H54 (cell line): ENCODE measurements at places on chromosomes 2 and 18.

- peak; percentile 70 for DNase-seq
These were observed 42.6 kb upstream of the RAPGEF4 start for GRCh38 chr2:172693037-172693436.

DNA sequence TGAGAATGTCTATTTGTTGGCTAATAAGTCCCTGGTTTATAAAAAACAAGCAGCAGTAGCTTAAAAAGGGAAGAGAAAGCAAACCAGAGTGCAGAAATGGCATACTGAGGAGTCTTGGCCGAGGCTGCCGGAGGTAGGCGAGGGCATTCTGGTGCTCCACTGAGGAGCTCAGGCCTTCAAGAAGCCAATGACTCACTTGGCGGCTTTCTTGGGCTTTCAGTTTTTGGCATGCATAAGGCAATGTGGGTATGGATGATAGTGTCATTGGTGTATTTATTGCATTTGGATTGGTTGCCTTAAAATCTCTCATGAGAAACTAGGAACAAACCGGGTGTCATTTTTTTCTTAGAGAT is 119.6 kb upstream of the ARL5A start:
- DNase-seq = no peak

GRCh38 chr18:43079422-43079821 is 36.1 kb downstream of the RIT2 start:
- DNase-seq = no peak

DNA sequence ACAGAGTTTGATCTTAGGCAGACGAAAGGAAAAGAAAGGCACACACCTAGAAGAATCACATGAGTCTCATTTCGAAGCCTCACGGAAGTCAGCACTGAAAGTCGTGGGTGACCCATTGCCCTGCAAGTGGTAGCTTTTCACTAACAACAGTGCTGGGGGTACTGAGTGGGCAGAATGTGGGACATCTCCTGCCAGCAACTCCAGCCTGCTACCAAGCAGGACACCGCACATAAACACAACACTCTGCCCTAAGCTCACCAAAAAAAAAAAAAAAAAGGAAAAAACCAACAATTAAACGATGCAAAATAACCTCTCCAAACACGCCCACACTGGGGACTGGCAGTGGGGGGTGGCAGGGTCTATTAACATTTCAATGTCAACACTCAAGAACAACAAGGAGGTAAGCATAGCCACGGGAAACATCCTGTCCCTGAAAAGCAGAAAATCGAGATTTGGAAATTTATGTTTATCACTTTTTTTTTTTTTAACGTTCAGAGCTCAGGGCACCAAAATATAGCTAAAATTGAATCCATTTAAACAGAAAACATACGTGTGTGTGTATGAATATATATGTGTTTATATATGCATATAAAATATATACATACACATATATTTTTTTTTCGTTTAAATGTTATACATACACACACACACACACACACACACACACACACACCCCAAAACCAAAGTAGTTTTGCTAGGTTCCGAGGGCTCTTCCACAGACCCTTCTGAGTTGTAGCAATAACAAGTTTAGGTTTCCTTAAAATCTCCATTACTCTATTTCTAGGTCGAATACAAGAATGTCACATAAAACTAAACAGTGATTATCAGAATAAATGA is 2.2 kb downstream of the INO80D start:
- DNase-seq = no peak

DNA sequence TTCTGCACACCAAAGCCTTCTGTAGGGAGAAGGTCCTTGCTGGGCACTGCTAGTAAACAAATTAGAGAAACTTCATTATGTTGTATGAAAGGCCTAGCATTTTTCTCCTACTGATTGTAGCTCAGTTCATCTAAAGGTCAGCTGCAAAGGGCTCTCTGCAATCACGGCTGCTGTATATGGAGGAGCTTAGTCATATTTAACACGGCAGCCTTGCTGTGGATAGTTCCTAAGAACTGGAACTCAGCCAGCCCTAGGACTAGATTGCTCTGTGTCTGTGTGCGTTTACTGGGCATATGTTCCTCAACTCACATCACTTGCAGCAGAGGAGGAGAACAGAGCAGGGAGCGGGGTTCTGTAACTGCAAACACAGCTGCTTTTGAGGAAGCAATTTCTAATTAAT is 1103.9 kb upstream of the KLHL29 start:
- no peak for DNase-seq

- no peak for DNase-seq
These were observed 9.9 kb downstream of the KCNIP3 start for GRCh38 chr2:95307036-95307435.

- DNase-seq = no peak
These were observed 70.1 kb upstream of the BZW1 start for GRCh38 chr2:200741468-200742202.
